Hematopoietic multipotent progenitor cell treated with erythropoietin and hydrocortisone succinate and interleukin-3 and kit ligand, for 15 days (in vitro differentiated cells): ENCODE measurements at places on chromosomes 7 and 10.

- DNase-seq: no peak
Measured at GRCh38 chr10:5560142-5560816, 35.5 kb downstream of the CALML3 start.

GRCh38 chr7:116571037-116571436 is 46.2 kb downstream of the CAV1 start:
- no peak for DNase-seq

DNA sequence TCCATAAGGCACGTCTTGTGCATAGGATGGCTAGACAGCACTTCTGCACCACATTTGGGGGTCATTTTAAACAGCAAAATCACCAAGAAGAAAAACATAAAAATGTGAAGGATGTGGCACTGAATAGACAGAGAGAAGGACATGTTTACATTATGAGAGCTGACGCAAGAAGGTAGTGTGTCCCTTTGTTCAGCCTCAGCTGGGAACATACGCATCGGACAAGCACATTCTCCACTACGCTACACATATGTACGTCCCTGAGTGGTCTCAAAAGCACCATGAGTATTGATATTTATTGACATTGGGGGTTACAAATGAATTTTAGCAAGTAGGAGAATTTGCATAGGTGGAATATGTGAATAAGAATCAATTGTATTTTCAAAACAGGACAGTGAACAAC is 20.2 kb downstream of the DDC start:
- DNase-seq: no peak

DNA sequence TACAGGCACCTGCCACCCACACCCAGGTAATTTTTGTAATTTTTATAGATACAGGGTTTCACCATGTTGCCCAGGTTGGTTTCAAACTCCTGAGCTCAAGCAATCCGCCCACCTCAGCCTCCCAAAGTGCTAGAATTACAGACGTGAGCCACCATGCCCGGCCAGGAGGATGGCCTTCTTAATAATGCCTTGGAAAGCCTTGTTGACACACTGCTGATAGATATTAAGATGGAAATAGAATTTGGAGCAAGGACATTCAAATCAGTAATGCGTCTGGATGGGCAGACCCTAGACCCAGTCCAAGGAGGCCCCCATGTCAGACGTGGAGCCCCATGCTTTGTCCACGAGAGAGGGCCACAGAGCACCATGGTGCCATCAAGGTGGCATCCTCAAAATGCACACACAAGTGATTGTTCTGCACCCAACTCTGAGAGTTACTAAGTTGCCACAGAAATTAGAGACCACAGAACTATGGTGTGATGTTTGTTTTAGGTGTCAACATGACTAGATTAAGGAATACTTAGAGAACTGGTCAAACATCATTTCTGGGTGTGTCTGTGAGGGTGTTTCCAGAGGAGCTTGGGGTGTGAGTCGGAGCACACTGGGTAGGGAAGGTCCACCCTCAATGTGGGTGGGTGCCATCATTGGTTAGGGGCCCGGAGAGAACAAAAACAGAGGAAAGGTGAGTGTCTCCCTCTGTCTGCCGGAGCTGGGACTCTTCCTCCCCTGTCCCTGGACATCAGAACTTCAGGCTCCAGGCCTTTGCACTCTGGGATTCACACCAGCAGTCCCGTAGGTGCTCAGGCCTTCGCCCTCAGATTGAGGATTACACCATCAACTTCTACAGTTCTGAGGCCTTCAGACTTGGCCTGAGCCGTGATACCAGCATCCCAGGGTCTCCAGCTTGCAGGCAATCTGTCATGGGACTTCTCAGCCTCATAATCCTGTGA is 34.5 kb downstream of the EBF3 start:
- no peak for DNase-seq

GRCh38 chr10:69007260-69007659 is 18.7 kb downstream of the KIFBP start:
- no peak for DNase-seq

DNA sequence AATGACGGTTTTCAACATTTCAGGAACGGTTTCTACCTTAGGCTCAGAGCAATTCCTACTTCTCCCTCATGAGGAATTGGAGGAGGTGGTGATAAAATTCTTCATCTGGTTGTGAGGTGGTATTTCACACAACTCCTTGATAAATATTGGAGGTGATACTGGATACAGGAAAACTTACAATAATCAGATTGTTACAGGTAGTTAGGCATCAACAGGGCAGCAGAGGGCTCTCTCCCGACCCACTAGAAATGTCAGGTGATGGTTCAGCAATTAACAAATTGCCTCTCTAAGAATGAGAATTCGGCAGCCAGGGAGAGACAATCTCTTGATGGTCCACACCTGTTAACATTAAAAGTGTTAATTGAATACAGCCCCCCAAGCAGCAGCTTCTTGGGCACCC is 22.6 kb downstream of the ZNF786 start:
- DNase-seq: no peak
